NCI-H82 (cell line): ENCODE measurements at places on chromosomes 5 and 9.

DNA sequence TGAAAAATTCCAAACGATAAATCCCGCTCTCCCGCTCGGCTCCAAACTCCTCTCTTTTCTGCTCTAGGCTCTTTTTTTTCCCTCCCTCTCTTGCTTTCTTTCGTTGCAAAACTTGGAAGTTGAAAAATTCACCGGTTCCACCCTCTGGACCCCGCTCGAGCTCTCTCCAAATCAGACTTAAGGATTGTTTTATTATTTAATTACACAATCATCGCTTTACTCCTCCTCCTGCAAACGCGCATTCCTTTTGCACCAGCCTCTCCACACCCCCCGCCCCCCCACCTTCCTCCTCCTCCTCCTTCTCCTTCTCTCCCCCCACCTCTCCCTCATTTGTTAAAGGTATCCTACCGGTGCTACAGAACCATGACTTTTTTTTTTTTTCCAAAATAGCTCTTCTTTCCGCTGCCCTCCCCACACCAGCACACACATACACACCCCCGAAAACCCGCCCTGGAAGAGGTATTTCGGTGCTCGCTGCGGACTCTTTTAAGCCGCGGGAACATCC, 535 bp upstream of the NFIB start:
- DNase-seq: peak; percentile 88

- no peak for DNase-seq
Observed at GRCh38 chr9:2216591-2216990, 201.4 kb downstream of the SMARCA2 start.

GRCh38 chr5:63602971-63603370, 359.3 kb downstream of the HTR1A start:
- no peak for DNase-seq

DNA sequence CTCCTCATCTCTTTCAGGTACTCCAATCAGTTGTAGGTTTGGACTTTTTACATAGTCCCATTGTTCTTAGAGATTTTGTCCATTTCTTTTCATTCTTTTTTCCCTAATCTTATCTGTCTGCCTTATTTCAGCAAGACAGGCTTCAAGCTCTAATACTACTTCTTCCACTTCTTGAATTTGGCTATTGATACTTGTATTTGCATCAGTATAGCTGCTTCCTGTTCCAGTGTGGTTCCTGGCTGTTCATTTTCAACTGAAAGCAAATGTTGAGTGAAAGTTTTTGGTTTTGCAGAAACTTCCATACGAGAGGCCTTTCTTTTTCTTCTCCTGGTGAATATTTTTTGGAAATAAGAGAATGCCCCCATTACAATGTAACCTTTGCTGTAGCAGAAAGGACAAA, 12.0 kb upstream of the IFNA1 start:
- no peak for DNase-seq

GRCh38 chr9:5642170-5642569, 13.3 kb downstream of the RIC1 start:
- DNase-seq: no peak

DNA sequence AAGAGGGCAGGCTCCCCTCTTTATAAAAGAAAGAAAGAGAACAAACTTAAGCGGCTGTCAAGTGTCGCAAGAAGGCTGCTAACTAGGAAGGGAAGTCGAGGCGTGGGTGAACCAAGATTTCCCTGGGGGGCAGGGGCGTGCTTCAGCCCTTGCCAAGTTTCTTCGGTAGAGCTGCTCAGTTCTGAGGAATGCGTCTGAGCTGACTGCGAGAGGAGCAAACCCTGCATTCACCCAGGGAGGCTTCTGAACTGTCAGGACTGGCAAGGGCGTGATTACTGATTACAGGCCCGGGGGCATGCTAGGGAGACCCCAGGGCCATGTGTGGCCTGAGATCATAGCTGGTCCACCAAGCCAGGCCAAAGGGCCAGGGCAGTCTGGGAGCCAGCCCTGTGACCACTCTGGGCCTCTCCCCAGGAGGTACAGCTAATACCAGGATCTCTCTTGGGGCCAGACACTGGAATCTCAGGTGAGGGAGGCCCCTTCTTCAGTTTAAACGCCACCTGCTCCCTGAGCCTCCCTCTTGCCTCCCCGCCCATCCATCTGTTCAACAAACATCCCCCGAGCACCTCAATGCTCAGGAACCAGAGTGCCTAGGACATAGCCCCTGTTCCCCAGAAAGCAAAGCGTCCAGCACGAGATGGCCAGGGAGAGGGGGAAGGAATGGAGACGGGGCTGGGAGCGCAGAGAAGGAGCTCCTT, 30.9 kb downstream of the SARDH start:
- DNase-seq: peak; percentile 53

GRCh38 chr9:123420592-123421111, 64.7 kb downstream of the CRB2 start:
- DNase-seq: no peak

GRCh38 chr5:59487068-59487686, 406.3 kb downstream of the PDE4D start:
- no peak for DNase-seq

DNA sequence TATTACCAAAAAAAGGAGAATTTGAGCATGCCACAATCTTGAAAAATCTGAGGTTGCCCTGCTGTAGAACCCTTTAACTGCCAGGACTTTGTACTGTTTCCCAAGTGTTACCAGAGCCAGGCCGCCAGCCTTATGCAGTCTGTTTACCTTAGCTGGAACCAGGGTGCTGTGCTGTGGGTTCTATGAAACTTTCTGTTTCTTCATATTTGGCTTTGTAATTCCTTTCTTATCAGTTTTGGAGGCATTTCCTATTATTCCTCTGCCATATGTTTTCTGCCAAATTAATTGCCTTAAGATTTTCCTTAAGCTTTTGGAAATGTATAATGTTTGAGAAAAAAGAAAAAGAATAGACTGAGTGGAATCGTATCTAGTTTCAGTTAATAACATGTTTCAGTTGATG, 2.1 kb downstream of the S1PR3 start:
- no peak for DNase-seq

DNA sequence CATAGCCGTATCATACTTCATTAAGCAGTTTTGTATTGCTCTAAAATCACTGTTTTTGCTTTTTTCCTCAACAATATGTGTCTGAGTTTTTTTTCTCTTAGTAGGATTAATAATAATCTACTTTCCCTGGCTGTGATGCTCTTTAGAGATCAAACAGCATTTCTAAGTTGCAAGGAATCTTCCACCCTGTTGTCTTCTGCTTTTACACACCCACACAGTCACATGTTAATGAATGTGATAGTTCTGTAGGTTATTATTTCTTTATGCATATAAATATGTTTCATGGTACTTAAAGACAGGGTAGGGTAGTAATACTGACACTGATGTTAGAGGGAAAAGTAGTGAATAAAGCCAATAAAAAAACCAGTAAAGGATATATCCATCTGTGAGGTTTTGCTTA, 29.3 kb downstream of the SLC44A1 start:
- no peak for DNase-seq

- DNase-seq: no peak
Observed at GRCh38 chr5:54320256-54320655, 9.9 kb upstream of the ARL15 start.

- peak; percentile 38 for DNase-seq
Observed at GRCh38 chr9:121120386-121120785, 45.6 kb downstream of the CNTRL start.

GRCh38 chr9:129895376-129896268, 60.4 kb downstream of the USP20 start:
- no peak for DNase-seq

DNA sequence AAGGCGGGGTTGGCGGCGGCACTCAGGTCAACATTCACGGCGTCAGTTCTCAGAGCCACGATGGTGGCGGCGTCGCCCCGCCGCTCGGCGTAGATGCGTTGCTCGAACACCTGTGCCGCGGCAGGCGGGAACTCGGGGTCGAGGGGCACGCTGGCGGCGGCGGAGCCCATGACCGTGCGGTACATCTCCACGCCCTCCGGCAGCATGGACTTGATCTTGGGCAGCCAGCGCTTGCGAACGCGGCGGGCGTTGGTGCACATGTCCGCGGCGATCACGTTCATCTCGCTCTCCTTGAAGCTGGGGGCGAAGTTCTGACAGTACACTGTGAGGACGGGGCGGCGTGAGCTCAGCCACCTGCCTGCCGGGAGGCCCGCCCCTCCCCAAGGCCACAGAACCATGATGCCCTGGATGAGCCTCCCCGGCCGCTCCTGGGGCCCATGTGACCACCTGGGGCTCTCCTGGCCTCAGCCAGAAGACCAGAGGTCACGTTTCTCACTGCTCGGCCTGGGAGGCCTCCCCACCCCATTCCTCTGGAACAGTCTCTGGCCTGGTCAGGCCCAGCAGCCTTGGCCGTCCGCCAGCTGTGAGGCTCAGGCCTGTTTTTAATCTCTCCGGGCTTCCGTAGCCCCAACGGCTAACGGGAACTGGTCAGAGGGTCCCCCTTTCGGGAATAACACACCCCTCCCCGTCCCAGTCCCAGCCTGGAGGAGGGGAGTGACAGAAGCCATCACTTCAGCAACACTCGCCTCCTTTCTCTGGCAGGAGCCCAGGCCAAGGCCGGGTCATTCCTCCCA, 50.7 kb upstream of the UBAC1 start:
- DNase-seq: no peak

DNA sequence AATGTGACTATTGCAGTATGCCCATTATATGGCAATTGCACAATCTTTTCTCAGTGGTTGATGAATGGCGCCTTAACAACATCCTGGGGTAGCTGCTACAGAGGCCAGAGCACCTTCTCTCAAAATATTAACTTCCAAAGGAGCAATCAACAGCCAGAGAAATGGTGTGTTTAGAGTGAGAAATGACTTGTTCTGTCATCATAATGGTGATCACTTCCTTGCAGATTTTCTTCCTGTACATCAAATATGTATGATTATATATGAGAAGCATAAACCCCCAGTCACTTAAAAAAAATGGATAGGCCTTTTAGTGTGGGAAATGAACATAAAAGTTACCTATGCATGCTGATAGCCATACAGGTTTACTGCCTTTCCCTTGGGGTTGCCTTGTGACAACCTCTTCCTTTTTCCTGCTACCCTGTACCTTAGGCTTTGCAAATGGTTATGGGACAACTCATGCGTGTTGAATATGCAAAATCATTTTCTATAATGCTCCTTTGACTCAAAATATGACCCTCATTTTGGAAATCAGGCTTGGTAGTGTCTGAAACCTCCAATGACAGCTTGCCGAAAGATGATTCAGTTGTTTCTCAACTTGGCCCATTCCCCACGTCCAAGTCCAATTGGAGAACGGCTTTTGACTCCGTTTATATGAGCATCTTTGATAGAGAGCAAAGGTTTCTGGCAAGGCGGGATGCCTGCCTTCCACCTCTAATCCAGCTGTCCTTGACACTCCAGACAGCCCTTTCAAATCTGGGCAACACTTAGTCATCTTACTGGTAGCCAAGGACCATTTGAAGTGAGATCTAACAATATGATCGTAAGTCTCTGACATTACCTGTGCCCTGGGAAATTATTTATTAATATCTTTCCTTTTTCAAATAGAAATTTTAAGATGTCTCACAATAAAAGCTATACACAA, 69.3 kb downstream of the SLC1A1 start:
- DNase-seq: no peak

DNA sequence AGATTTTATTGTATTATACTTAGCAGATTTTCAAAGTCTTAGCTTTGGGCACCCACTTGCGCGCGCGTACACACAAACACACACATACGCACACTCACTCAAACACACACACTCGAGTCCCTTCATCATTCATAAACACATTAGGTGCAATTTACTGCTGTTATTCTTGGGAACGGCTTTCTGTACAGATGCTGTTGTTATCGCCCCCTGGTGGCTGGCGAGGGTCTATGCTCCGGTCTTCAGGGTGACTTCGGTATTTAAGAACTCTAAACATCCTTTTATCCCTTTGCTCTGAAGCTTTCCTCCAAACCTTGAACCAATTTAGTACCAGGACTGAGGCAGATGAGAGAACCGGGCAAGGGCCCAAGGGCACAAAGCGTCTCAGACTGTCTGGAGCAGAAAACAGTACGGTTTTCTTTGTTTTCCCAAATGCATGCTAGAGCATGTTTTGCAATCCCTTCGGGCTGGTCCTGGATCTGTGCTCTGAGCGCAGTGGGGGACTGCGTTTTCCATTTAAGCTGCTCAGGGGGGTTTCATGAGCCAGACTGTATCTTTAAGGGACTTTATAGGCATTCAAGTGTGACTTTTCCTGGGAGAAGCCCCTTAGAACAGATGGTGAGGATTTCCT, 1.7 kb upstream of the SLIT3 start:
- peak; percentile 80 for DNase-seq

DNA sequence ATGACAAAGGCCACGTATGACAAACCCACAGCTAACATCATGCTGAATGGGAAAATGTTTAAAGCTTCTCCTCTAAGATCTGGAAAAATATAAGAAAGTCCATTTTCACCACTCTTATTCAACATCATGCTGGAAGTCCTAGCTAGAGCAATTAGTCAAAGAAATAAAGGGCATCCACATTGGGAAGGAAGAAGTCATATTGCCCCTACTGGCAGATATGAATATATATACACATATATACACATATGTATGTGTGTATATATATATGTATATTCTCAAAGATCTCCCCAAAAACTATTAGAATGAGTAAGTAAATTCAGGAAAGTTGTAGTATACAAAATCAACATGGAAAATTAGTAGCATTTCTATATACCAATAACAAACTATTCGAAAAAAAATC, 17.1 kb downstream of the APBA1 start:
- DNase-seq: no peak

DNA sequence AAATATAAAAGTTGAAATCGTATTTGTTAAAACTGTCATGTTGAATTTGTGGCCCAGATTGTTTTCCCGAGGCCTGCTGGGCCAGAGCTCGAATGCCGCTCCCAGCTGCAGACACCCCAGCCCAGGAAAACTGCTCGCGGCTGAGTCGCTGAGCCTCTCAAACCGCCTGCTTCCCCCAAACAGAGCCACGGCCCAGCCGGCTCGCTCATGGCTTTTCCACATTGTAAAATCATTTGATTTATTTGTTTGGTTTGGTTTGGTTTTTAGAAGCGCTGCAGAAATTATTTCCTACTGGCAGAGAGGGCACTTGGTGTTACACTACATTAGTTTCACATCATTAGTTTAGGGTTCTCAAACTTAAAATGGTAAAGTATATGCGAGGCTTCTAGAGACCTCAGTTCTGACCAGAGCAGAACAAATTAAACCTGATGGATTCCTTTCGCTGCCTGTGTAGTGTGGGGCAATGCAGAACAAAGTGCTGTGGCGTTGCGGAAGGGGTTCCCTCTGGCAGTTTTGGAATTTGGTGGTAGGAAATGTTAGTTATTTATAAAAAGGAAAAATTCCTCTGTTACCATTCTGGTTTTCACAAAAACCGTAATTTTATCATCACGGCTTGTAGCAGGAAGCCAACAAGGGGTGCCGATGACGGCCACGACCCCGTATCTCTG, 156.5 kb upstream of the PITX1 start:
- no peak for DNase-seq

GRCh38 chr5:69029292-69029691, 64.5 kb upstream of the SLC30A5 start:
- DNase-seq: no peak

GRCh38 chr9:110590816-110591215, 11.3 kb upstream of the SVEP1 start:
- no peak for DNase-seq

- peak; percentile 90 for DNase-seq
Observed at GRCh38 chr5:167064198-167064776, 1227.2 kb upstream of the WWC1 start.
